ENCODE measurements at places on chromosomes 1 and 21.
A peak's percentile ranks its signal among the peaks of the same experiment; 100 is the strongest.

DNA sequence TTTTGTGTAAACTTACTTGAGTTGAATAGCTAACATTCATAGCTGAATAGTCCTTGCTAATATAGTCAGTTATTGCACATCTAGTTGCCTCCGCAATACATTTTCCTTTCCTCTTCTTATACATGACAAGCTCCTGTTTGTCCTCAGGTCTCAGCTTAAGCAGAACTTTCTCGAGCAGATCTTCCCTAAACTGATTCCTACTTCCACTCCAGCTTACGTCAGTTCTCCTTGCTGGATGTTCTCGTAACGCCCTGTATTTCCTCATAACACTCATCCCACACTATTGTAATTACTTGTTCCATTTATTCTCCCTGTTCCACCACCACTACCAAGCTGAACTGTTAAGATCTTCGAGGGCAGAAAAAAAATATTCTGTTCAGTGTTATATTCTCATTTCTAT is 15.1 kb upstream of the OMA1 start:
- H3K36me3 ChIP-seq: no peaks in the 10 kb centered on the region
- no peaks in the 10 kb centered on the region for H3K4me1 ChIP-seq
- H3K4me3 ChIP-seq: no peak overlapping the region
- no peak for DNase-seq
- no peak overlapping the region for H3K27ac ChIP-seq

DNA sequence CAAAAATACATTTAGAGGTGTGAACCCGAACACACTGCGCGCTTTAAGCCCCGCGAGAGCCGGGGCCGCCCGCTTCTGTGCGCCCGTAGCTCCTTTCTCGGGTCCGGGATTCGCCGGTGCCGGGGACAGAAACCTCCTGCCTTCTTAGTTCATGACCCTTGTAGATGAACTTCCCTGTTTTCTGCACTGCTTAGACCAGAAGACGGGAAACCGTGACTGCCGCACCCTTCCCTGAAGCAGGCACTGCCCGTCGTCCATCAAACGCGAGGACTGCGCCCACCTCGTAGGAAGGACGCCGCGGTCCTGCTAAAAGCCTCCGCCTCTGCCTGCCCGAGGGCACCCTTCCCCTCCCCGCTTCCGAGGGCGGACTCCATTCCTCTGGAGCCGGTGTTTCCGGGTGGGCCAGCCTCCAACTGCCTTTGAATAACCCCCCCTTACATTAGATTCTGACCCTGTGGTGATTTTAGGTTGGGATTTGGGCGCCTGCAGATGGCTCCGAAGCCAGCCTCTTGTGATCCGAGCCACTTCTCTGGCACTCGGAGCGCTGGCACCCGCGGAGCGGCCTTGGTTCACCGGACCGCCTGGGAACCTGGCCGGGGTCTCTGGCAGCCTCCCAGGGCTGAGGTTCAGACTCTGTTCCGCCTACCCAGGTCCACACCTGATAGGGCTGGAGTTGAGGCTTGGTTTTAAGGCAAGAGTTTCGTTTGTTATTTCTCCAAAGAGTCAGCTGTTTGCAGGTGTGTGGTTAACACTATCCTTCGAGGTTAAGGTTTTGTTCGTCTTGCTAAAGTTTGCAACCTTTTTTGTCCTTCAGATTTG is 1.2 kb upstream of the PTTG1IP start:
- H3K27ac ChIP-seq: peak overlapping the region; percentile 73
- peak overlapping the region; percentile 85 for H3K4me3 ChIP-seq
- no peaks in the 10 kb centered on the region for H3K27me3 ChIP-seq
- H3K36me3 ChIP-seq: no peaks in the 10 kb centered on the region

GRCh38 chr1:110223581-110223980 is 13.5 kb downstream of the KCNC4 start:
- no peak overlapping the region for H3K4me3 ChIP-seq
- H3K27ac ChIP-seq: no peak overlapping the region
- no peaks in the 10 kb centered on the region for H3K27me3 ChIP-seq

- H3K4me3 ChIP-seq: no peak overlapping the region
- H3K4me1 ChIP-seq: no peaks in the 10 kb centered on the region
- peaks cover 9% of the 10 kb centered on the region for H3K36me3 ChIP-seq
- H3K27ac ChIP-seq: no peak overlapping the region
- no peak for DNase-seq
Observed at GRCh38 chr1:173469656-173470055, 7.5 kb upstream of the PRDX6 start.

DNA sequence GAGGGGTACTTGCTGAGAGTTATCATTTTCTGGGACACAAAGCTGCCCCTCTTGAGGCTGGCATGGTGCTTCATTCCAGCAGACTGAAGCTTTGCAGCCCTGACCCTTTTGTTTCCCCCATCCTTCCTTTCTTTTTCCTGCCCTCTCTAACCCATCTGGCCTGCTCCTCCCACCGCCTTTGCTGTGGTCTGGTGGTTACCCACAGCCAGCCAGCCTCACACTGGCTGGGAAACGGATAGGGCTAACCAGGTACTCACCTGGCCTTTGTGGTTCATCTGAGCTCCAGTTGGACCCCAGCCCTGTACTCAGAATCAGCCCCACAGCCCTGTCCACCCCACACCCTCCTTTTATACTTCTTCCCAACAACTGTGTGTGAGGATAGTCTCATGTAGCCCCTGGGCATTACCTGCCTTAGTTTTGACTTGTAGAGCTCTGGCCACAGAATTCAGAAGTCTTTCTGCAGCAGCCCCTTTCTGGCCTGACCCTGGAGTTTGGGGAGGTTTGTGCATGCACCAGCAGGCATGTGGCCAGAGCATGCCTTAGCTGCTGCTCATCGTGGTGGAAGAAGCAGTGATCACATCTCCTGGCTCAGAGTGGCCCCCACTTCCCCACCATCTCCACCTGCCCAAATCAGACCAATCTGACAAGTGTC is 138.0 kb downstream of the TRABD2B start:
- H3K4me3 ChIP-seq: no peak overlapping the region
- DNase-seq: no peak
- H3K27me3 ChIP-seq: no peaks in the 10 kb centered on the region
- H3K27ac ChIP-seq: no peak overlapping the region

DNA sequence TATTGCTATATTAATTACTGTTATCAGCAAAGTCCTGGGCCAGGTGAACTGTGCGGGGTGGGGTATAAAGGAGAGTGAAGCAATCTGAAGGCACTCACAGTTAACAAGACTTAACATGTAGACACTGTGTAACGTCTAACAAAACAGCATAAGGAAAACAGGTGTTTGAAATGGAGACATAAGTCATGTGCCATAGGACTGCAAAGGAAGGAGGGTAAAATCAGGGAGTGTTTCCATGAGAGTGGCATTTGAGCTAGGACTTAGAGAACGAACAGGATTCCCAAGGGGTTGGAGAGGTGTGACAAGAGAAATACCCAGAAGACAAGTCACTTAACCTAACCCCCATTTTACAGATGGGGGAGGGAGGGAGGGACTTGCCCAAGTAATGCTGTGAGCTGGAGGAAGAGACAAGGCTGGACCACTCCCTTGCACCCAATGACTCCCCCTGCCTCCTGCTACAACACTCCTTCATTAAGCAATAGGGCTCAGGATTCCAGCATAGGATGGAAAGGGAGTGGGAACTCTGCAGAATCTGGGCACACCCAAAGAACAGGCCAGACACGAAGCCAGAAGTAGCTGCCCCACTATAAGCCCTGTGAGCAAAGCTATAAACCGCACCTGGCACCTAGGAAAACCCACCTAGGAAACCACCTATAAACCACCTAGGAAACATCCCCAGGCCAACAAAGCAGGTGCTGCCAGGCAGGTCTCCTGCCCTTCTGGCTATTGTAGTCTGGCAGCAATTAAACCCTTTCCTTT is 6.6 kb downstream of the PEF1 start:
- H3K4me3 ChIP-seq: no peak overlapping the region
- no peak for DNase-seq
- H3K27ac ChIP-seq: no peak overlapping the region
- H3K27me3 ChIP-seq: no peaks in the 10 kb centered on the region

- H3K36me3 ChIP-seq: peaks cover 4% of the 10 kb centered on the region
- H3K4me3 ChIP-seq: no peak overlapping the region
- H3K27me3 ChIP-seq: no peaks in the 10 kb centered on the region
- no peak for DNase-seq
Observed at GRCh38 chr1:8378981-8379470, 61.1 kb downstream of the SLC45A1 start.

GRCh38 chr1:90781534-90781933 is 64.4 kb upstream of the BARHL2 start:
- no peak for DNase-seq
- no peaks in the 10 kb centered on the region for H3K4me1 ChIP-seq
- H3K4me3 ChIP-seq: no peak overlapping the region
- H3K27me3 ChIP-seq: no peaks in the 10 kb centered on the region
- no peak overlapping the region for H3K27ac ChIP-seq

DNA sequence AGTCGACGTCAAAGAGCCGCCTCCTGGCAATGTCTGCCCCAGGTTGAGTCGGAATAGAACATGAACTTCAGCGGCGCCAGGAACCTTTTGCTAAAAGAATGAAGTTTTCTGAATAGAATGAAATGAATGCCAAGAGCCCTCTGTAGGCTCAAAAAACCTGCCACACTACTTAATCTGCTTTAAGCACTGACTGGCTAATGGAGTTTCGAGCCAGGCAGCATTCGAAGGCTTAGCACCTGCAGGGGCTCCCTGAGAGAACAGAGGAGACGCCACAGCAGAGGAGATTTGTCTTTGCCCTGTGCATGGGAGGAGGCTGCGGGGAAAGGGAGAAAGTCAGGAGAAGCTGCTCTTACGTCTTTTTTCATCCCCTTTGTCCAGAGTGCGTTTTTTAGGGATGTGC is 641.7 kb downstream of the AJAP1 start:
- no peak for DNase-seq
- no peaks in the 10 kb centered on the region for H3K36me3 ChIP-seq
- H3K4me1 ChIP-seq: no peaks in the 10 kb centered on the region
- no peak overlapping the region for H3K4me3 ChIP-seq

- H3K4me3 ChIP-seq: no peak overlapping the region
- no peaks in the 10 kb centered on the region for H3K36me3 ChIP-seq
- no peaks in the 10 kb centered on the region for H3K4me1 ChIP-seq
- no peaks in the 10 kb centered on the region for H3K27me3 ChIP-seq
- no peak for DNase-seq
Observed at GRCh38 chr1:233627376-233627775, 13.5 kb downstream of the KCNK1 start.

DNA sequence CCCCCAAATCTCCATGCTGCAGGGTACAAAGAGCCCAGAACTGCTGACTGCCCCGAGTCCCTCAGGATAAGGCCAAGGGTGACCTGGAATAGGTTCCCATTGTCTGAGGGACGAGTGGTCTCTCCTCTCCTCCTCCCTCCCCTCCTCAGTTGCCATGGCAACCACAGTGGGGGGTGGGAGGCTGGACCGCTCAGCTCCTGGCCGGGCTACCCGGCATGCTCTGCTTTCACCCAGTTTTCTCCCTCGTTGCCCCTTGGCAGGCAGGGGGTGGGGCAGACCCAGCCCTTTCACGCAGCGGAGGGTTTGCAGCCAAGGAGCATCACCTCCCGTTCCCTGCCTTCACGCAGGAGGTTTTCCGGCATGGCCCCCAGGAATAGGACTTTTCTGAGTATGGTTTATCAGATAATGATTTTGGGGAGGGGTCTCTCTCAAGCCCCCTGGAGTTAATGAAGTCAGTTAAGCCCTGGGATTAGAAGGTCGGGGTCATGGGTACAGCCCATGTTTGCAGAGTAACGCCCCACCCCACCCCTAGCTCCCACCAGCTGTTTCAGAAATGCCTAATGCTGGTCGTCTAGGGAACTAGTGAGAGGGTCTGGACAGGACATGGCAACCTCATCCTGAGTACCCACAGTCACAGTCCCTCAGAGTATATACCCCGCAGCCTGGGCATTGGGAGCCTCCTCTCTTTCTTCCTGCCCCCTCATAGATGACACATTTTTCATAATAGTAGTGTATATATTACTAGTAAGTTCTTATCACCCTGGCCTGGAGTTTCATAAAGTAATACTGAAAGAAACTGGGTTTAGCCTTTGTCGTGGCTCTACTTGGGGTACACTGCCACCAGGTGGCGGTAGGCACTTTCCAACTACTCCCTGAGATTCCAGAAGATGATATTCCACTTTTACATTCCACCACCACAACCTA is 20.7 kb downstream of the C1QB start:
- H3K4me1 ChIP-seq: no peaks in the 10 kb centered on the region
- H3K4me3 ChIP-seq: no peak overlapping the region
- no peak overlapping the region for H3K27ac ChIP-seq
- peaks cover 9% of the 10 kb centered on the region for H3K27me3 ChIP-seq

GRCh38 chr1:180636138-180636537 is 4.3 kb downstream of the XPR1 start:
- no peaks in the 10 kb centered on the region for H3K36me3 ChIP-seq
- no peaks in the 10 kb centered on the region for H3K27me3 ChIP-seq
- DNase-seq: no peak
- H3K27ac ChIP-seq: no peak overlapping the region
- H3K4me3 ChIP-seq: no peak overlapping the region
- no peaks in the 10 kb centered on the region for H3K4me1 ChIP-seq

DNA sequence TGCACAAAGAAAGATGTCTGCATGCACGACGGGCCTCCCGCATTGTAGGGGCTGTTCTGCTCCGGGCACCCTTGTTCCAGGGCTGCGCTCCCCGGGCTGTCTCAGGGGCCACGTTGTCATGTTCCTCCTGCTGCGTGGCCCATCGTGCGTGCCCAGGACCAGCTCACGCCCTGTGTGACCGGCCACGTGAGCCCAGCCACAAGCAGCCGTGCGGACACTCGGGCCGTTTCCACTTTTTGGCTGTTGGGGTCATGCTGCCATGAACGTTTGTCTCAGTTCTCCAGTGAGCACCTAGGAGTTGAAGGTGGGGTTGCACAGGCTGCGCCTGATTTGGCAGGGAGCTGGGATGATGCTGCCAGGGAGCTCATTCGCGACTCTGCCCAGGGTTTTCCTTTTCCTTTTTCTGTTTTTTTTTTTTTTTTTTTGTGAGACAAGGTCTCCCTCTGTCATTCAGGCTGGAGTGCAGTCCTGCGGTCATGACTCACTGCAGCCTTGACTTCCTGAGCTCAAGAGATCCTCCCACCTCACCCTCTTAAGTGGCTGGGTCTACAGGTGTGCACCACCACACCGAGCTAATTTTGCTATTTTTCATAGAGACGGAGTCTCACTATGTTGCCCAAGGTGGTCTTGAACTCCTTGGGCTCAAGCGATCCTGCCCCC is 17.4 kb downstream of the PDXK start:
- H3K4me3 ChIP-seq: no peak overlapping the region
- DNase-seq: no peak
- H3K36me3 ChIP-seq: no peaks in the 10 kb centered on the region

- H3K27ac ChIP-seq: no peak overlapping the region
- H3K36me3 ChIP-seq: no peaks in the 10 kb centered on the region
- no peak for DNase-seq
- no peak overlapping the region for H3K4me3 ChIP-seq
Observed at GRCh38 chr21:42491328-42491727, 4.7 kb downstream of the RSPH1 start.

DNA sequence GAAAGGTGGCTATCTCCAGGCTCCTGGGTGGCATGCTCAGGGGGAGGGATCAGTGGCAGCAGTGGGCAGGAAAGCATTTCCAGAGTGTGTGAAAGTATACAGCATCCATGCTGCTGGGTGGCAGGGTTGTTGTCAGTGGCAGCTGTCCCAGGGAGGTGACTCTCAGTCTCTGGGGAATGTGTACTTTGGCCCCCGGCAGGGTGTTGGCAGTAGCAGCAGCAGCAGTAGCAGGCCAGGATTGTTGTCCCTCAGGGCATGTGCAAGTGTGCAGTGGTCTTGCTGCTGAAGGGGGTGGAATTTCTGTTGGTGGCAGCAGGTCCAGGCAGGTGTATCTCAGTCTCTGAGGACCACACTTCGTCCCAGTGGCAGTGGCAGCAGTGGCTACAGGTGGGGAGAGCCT is 71.7 kb upstream of the GUCA2B start:
- no peaks in the 10 kb centered on the region for H3K4me1 ChIP-seq
- peaks cover 4% of the 10 kb centered on the region for H3K27me3 ChIP-seq
- no peaks in the 10 kb centered on the region for H3K36me3 ChIP-seq
- H3K4me3 ChIP-seq: no peak overlapping the region
- DNase-seq: no peak
